ENCODE measurements at places on chromosomes 7 and 10. TPM values are rescaled to one million over a fixed set of nuclear protein-coding genes. Genes with fewer than 3 reads are reported as not detected.

Gene DENND11
- total RNA-seq = 21.4 TPM

Gene PDGFA
- 8.4 TPM for total RNA-seq

Gene TEX36
- total RNA-seq = not detected

Gene GRID2IP
- total RNA-seq = 0.30 TPM

- no peak for DNase-seq
Measured at GRCh38 chr10:35409808-35410207, 73.5 kb downstream of the CCNY start.

GRCh38 chr10:59433720-59434428 is 71.5 kb upstream of the FAM13C start:
- no peak for DNase-seq

DNA sequence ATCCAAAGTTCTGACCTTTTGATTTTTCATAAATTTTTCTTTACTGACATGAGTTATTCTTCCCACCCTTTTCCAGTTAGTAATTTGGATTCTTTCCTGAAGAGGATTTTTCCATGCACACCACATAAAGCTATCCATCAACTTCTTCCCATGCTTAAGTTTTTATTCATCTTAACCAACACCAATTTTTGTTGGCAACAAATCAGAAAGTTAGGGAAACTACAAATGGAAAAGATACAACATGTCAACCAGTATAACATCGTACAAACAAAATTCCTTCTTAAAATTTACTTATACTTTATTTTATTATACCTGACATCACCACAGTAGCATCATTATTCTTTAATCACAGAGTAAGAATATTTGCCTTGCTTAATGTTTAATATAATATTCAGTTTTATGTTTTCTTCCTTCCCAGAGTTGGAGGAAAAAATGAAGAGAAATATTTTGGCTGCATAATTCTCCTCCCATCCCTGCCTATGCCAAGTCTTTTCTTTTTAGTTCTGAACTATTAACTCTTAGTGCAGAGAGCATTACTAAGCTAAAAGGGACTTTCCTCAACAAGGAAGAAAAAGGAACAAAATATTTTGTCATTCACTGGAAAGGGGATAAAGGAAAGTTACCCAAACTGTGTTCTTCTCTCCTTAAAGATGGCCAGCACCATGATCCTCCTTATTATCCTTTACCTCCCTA is 67.5 kb upstream of the MEOX2 start:
- DNase-seq = no peak

DNA sequence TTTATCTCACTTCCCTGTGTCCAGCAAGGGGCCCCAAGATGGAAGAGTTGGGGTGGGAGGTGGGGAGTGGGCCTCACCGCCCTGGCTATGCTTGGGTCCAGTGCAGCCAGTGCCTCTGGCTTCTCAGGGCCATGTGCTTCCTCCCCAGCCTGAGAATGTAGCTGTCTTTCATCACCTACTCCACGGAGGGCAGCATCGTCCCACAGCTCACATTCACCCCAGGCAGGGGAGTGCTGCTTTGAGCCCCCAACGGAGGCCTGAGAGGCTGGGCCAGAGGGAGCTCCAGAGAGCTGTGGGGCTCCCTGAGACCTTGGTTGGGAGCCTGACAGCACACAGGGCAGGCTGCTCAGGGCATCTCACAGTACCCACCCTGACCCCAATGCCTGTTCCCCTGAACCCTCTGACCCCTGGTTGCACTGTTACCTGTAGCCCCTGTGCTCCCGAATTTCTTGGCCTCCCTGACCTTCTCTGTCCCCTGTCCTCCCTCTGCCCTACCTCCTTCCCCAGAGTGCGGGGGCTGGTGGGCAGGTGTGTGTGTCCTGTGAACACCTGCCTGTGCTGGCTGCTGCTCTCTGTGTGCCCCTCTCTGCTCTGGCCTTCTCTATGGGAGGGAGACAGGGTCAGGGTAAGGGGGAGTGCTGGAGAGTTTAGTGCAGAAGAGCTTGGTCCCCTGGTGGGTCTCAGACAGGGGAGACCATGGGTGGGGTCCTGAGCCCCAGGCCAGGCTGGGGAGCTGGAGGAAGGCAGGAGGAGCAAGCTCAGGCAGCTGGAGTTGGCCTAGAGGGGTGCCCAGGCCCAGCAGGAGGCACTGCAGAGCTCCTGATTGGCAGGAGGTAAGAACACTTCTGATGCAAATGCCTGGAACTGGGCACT is 19.6 kb upstream of the ZNF488 start:
- DNase-seq = no peak

- no peak for DNase-seq
Measured at GRCh38 chr10:94149702-94150101, 156.0 kb downstream of the PLCE1 start.
